Chondrocyte (in vitro differentiated cells): ENCODE measurements at places on chromosomes 7 and 10. TPM values are rescaled to one million over a fixed set of nuclear protein-coding genes. Genes with fewer than 3 reads are reported as not detected.

DNA sequence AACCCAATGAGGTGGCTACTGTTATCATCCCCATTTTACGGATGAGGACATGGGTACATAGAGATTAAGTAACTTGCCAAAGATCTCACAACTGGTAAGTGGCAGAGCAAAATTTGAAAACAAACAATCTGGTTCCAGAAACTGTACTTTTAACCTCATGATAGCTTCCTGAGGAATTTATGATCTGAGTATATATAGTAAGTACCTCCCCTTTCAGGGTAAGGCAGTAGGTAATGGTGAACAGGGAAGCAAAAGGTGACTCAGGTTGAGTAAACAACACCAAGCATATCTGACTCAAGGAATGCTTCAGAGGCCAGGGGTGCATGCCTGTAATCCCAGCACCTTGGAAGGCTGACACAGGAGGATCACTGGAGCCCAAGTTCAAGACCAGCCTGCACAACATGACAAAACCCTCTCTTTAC, 21.1 kb downstream of the KLLN start:
- DNase-seq, result no peak
- H3K4me3 ChIP-seq, result no peak overlapping the region
- no peak overlapping the region for H3K27ac ChIP-seq

GRCh38 chr7:16491148-16491547, 25.6 kb upstream of the SOSTDC1 start:
- peaks cover 1% of the 10 kb centered on the region for H3K36me3 ChIP-seq
- no peak overlapping the region for H3K27ac ChIP-seq
- H3K4me3 ChIP-seq, result no peak overlapping the region
- no peaks in the 10 kb centered on the region for H3K27me3 ChIP-seq
- no peak for DNase-seq
- peaks cover 7% of the 10 kb centered on the region for H3K4me1 ChIP-seq

DNA sequence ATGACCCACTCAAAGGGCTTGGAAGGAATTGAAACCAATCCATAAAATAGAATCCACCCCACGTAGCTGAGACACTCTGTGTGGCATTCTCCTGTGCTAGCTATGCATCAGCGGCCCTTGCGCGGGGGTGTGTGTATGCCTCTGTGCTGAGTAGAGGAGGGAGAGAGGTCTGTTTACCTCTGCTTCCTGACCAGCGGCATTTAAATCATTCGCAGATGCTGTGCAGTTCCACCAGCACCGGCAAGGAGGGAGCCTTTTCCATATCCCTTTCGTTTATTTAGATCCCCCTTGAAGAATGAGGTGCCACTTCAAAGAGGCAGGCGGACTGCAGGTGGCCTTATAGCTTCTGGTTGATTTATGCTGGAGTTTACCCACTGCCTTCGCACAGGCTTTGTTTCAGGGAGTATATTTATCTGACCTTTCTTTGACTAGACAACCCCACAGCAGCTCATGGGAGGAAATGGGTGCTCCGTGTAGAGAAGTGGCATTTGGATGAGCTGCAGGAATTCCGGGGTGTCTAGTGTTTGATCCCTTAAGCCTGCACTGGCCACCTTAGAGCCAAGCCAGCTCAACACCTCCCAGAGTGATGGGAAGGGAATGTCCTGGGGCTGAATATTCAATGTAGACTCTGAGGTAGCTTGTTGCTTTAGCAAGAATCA, 11.4 kb downstream of the C10orf53 start:
- DNase-seq, result no peak
- no peak overlapping the region for H3K27ac ChIP-seq
- no peak overlapping the region for H3K4me3 ChIP-seq
- H3K27me3 ChIP-seq, result peaks cover 50% of the 10 kb centered on the region

DNA sequence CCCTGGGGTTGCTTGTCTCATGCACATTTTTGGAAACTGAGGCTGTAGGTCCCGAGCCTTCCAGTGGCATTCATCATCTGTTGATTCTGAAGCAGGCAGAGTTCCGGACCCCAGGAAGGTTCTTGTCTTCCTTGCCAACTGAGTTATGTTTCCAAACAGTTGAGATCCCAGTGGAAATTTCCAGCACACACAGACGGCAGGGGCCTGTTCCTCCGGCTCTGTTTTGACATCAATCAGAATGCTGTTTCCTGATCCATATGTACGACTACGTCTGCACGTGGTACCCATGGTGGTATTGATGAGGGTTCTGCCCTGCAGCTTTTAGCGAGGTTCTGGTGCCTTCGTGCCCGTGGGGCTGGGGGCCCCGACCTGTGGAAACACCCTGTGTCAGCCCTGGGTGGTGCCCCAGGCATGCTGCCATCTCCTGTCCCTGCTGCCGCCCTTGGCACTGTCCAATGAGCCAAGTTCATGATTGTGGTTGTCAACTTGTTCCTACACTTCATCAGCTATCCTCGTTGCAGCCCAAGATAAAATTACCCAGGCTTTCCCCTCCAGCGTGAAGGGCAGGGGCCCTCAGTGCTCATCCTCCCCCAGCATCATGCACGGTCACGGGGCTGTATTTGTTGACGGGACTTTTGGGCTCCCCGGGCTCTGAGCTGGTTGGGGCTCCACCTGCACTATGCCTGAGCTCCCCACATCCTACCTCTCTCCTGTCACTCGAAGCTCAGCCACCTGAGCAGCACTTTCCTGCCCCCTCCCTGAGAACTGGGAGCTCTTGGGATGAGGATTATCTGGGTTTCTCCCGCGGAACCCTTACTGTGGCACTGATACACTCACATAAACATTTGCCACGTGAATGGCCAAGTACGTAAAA, 7.8 kb upstream of the DPYSL4 start:
- DNase-seq, result peak; percentile 70
- H3K4me3 ChIP-seq, result no peak overlapping the region
- H3K4me1 ChIP-seq, result peaks cover 3% of the 10 kb centered on the region

- peaks cover 5% of the 10 kb centered on the region for H3K36me3 ChIP-seq
- peaks cover 6% of the 10 kb centered on the region for H3K4me1 ChIP-seq
- H3K4me3 ChIP-seq, result no peak overlapping the region
- DNase-seq, result no peak
Observed at GRCh38 chr7:108395426-108395825, 60.8 kb downstream of the NRCAM start.

GRCh38 chr7:47474211-47474936, 107.5 kb downstream of the TNS3 start:
- no peak overlapping the region for H3K4me3 ChIP-seq
- DNase-seq, result no peak
- H3K4me1 ChIP-seq, result peaks cover 34% of the 10 kb centered on the region
- H3K27ac ChIP-seq, result no peak overlapping the region
- H3K27me3 ChIP-seq, result no peaks in the 10 kb centered on the region

Gene COL13A1
- 25.6 to 52.1 TPM (median 27.5 TPM) in 3 replicates for total RNA-seq

Gene PNLIPRP3
- not detected in 3 replicates for total RNA-seq

Gene TMEM229A
- total RNA-seq, result not detected in 3 replicates

Gene SLC12A9
- total RNA-seq, result 23.5 to 26.6 TPM (median 26.0 TPM) in 3 replicates

Gene C7orf33
- total RNA-seq, result not detected in 3 replicates
